ENCODE measurements at places on chromosomes 5 and 9.

- no peak for DNase-seq
Measured at GRCh38 chr5:33840927-33841547, 50.8 kb downstream of the ADAMTS12 start.

GRCh38 chr5:137236849-137237507 lies 262.1 kb downstream of the SPOCK1 start:
- DNase-seq = no peak

- DNase-seq = no peak
Measured at GRCh38 chr9:96214635-96215034, 87.3 kb downstream of the HSD17B3 start.

GRCh38 chr9:5455181-5455580 lies 4.8 kb downstream of the CD274 start:
- DNase-seq = peak; percentile 20

DNA sequence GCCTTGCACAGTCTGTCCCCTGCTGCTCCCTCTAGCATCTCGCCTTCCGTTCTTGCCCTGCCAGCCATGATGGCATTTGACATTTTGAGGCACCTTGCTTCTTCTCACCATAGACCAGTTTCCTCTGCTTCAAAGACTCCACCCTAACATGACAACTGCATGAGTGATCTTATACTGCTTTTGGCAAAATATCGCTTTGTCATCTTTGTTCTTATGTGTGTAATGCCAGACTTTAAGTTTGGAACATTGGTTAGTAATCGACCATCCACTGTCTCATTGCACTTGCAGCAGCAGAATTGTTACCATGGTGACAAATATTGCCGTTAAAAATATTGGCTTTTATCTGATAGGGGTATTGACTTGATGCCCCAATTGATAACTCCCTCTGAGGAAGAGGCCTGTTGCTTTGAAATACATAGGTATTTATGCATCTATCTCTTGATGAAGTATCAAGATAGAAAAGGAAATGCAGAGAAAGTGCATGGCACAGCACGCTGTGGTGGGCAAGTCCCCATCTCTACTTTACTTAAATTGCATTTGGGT lies 6.8 kb downstream of the GARIN3 start:
- DNase-seq = no peak

DNA sequence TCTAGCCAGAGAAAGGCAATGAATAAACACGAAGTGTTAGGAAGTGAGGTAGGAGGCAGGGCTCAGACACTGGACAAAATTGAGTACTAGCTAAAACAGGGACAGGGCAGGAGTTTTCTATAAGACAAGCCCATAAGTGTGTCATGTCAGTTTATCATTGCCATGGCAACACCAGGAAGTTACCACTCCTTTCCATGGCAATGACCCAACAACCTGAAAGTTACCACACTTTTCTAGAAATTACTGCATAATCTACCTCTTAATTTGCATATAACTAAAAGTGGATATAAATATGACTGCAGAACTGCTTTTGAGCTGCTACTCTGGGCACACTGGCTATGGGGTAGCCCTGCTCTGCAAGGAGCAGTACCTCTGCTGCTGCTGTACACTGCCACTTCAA lies 442.5 kb upstream of the COX7C start:
- DNase-seq = no peak

DNA sequence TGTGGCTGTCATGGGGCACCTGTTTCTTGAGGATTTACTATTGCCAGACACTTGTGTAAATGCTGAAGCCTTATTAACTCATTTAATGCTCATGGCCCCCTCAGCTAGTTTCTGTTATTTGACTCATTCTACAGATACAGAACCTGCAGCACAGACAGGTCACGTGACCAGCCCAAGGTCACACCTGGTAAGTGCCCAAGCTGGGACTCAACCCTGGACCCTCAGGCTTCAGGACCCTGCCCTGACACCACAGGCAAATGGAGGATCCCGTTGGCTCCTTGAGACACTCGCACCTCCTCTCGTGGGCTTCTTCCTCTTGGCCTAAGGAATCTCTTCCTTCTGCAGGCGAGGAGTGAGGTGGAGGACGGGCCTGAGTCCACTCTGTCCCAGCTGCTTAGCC lies 10.6 kb upstream of the NEURL1B start:
- no peak for DNase-seq

DNA sequence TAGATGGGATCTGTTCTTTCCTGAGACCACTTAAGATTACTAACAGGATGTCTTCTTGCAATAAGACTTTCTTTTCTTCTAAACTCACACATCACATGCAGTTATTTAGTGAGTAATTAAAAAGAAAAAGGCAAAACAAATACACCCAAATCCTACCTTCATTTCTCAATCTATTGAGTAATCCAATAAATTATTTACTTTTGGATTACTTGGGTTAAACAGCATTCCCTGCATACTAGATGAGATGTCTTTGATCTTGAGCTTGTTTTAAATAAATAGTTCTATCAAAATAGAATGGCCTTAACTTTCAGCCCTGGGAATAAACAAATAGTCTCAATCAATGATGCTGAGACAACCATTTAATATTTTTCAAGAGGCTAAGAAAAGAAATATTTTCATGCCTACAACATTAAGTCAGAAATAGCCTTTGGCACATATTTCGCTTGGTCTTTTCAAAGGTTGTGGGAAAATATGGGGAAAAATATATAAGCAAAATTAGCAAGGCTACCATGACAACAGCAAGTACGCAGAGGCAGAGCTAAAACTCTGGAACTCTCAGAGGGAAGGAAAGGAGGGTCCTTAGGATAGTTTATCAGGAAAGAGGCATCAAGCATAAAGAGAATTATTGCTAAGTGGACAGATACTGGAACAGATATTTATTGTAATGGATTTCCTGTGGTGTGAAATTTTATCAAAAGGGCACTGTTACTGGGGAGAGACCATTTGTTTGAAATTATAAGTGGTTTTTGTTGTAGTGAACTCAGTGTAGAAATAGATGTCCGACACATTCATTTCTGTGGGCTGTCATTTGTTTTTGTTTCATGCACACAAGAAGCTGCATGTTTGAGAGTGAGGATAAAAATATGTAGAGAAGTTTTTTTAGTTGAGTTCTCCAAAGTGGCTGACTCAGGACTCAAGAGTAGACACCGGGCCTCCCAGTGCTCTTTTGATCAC lies 70.2 kb upstream of the CDH6 start:
- no peak for DNase-seq

- no peak for DNase-seq
Measured at GRCh38 chr5:56808211-56808610, 7.1 kb upstream of the MAP3K1 start.

GRCh38 chr9:6870650-6871477 lies 113.1 kb downstream of the KDM4C start:
- no peak for DNase-seq

DNA sequence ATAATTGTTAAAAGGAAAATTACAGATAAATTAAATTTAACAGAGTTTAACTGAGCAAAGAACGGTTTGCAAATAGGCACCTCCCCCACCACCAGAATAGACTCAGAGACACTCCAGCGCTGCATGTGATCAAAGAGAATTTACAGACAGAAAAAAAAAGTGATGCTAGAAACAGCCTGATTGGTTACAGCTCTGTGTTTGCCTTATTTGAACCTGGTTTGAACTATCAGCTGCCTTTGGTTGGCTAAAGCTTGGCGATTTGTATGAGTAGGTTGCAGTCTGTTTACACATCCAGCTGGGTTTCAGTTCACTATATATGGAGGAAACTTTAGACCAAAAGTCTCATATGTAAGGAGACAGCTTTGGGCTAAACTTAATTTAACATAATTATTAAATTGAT lies 249.1 kb downstream of the ENC1 start:
- no peak for DNase-seq

- DNase-seq = peak; percentile 51
Measured at GRCh38 chr5:65808251-65808741, 86.3 kb downstream of the NLN start.

GRCh38 chr9:5459289-5459829 lies 9.0 kb downstream of the CD274 start:
- peak; percentile 33 for DNase-seq

DNA sequence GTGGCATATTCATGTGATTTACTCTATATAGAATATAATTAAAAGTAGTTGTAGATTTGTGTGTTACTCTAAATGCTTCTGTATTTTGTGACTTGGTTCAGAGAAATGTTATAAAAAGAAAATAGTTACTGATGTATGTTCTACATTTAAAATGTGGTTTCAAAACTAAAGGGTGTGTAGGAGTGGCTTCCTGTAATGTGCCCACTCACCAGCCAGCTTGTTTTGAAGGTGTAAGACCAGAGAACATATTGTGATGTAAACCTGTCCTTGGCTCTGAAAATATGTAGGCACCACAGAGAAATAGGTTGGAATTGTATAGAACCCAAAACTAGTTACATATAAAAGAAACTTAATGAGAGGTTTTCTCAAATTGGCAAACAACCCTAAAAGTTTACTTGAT lies 51.2 kb upstream of the ARRDC3 start:
- no peak for DNase-seq

DNA sequence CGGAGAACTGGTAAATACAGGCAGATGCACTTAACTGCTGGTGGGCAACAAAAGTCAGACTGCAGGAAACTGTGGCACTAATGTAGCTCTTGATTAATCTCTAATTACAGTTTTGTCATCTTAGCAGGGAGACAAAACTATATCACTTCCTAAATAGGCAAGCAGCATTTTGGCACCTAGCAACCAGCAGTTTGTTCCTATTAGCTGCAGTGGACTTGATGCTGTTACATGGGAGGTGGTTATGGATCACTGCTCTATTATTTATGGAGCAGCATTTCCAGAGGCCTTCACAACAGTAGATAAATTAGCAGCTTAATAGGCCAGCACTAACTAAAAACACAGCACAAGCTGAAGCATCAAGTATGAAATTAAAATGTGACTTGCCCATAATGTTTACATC lies 518.3 kb upstream of the ITGA1 start:
- no peak for DNase-seq

DNA sequence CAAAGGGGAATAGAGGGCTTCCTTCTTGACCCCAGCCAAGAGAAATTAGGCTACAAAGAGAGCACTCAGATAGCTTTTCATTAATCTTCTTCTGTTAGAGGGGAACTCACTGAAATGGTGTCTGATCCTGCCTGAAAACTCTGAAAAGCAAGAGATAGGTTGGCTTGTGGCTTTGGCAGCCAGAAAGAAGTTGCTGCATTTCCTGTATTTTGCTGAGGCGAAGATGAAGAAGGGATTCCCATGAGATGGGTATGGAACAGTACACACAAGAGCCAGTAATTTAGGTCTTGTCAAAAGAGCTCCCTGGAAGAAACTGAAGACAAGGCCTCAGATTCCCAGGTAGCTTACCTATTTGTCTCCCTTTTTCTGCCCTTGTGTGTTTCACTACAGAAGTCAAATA lies 120.9 kb upstream of the TARS1 start:
- no peak for DNase-seq

GRCh38 chr9:78745331-78745730 lies 448.4 kb downstream of the PSAT1 start:
- DNase-seq = no peak

DNA sequence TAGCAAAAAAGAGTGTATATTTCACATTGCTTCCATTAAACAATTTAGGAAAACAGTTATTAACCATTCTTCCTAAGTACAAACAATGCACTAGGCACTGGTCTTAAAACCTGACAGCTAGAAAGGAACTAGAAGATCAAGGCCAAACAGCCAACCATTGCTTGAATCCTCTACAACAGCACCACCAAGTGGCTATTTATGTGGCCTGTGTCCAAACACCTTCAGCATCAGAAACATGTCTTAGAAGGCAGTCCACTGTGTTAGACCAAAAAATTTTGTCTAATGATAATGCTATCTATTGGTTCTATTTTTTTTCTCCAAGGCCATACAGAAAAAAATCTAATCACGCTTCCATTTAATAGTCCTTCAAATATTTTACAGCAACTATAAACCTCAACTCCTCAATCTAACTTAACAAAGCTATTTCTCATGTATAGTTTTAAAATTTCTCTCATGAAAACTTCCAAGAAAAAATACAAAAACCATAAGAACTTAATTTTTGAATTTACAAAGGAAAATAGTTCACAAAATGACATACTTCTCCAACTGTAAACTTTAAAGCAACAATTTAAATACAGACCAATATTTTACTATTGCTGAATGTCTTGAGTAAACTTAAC lies 36.1 kb downstream of the CAAP1 start:
- peak; percentile 35 for DNase-seq

DNA sequence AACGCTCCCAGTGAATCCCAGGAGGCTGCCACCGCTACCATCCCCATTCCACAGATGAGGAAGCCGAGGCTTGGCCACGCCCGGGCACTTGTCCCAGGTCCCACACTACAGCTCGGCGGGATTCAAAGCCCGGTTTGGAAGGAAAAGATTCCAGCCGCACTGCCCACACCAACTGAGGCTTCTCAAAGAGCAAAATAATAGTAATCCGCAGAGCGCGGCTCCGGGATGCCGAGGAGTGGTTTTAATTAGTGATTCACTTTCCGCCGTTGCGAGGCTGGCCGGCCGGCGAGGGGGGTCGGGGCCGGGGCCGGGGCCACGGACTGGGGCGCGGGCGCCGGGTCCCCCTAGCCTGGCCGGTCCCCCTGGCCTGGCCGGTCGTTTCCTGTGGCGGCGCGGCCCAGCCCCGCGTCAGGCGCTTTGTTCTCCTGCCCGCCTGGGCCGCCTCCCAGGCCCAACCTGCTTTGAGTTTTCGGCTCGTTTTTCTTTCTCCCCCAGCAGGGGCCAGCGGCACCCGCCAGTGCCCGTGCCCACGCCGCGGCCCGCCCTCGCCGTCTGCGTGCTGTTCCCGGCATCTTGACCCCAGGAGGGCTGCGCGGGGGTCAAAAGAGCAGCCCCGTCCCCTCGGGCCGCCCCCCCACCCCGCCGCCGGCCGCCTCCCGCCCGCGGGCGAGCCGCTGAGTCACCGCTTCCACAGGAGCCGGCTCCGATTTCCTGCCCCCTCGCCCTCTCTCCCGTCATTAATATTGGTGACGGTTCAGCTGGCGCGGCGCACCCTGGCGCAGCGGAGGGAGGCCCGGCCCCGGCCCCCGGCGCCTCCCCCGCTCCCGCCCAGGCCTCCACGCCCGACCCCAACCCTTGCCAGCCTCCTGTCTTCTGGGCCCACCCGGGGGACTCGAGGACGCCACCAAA lies 31.2 kb downstream of the FGF18 start:
- peak; percentile 94 for DNase-seq

DNA sequence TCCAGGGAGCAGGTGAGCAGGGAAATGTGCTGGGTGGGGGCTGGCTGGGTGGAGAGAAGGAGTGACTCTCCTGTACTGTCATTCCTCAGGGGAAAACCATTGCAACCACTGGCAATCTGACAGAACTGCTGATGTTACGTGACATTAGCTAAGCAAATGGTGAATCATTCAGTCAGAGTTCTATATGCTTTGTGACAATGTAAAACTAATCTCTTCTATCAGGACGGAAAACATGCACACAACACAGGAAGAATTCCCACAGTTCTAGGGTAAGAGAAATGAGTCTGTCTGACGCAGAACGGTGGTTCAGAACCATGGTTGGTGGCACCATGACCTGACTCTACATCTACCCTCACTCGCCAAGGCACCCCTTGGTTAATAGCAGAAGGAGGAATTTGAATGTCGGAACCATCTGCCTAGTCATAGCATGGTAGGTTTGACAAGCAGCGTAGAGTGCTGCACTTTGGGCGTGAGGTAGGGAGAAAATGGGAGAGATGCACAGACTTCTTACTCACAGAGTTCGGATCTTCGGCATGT lies 243.6 kb upstream of the PANK3 start:
- DNase-seq = peak; percentile 24
